ENCODE measurements at places on chromosomes 1 and 21.

- no peak for DNase-seq
These were observed 262.3 kb upstream of the SNX7 start for GRCh38 chr1:98399218-98399617.

GRCh38 chr1:175499595-175500382, 243.6 kb downstream of the TNR start:
- no peak for DNase-seq

DNA sequence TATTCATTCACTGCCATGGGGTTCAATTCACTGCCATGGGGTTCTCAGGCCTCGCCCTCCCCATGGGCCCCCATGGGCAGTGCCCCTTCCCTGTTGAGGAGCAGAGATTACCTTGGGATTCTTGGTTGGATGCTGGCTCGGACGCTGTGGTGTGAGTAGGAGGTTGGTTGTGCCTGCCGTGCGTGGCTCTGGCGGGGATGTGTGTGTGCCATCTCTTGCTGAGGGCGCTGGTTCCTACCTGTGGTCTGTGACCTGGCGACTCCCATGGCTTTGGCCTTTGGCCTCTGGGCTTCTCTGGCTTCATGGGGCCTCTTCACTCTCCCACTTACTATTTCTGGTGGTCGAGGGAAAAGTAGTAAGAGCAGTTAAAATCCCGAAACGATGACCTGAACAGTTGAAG, 42.1 kb downstream of the PCNT start:
- no peak for DNase-seq

- DNase-seq = no peak
These were observed 3.1 kb downstream of the ACADM start for GRCh38 chr1:75727571-75727970.

- peak; percentile 87 for DNase-seq
These were observed 64.9 kb downstream of the RGS13 start for GRCh38 chr1:192700834-192701271.

DNA sequence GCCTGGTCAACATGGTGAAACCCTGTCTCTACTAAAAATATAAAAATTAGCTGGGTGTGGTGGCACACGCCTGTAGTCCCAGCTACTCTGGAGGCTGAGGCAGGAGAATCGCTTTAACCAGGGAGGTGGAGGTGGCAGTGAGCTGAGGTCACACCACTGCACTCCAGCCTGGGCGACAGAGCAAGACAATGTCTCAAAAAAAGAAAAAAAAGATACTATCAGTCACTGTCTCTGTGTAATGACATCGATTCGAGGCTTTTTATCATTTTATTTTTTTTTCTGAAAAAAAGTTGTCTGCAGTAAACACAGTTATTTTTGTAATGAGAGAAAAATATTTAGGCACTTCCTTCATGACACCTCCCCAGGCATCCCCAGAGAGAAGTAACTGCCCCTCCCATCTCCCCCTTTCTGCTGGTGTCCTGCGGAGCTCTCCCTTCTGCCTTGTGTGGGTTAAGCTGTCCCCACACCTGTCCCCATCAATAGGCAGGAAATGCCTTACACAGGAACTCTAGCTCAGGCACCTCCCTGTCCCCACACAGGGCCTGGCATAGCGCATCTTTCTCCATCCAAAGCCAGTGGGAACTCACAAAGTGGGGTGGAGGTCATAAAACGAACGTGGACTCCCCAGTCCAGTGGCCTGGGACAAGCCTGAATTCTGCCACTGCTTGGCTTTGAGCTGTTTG, 132.0 kb downstream of the SYF2 start:
- no peak for DNase-seq

DNA sequence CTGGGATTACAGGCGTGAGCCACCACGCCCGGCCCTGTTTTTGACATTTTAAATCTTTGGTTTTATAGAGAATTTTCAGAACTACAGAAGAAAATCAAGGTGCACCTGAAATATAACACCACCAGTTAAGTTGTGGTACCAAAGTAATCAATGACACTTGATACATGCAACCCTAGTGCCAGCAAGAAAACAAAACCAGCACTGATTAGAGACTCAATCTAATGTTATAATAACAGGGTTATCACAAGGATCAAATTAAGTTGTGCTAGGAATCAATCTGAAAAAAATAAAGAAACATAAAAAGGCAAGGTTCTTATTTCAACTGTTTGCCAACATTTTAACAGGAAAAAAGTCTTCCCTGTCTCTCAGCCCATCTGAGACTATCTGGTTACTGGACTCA, 23.8 kb downstream of the TGFBR3 start:
- DNase-seq = no peak

GRCh38 chr1:78093560-78093959, 47.8 kb downstream of the GIPC2 start:
- no peak for DNase-seq

GRCh38 chr1:67908250-67908936, 75.1 kb upstream of the GNG12 start:
- DNase-seq = no peak

- peak; percentile 52 for DNase-seq
These were observed 21.3 kb upstream of the PRSS38 start for GRCh38 chr1:227793948-227794816.

DNA sequence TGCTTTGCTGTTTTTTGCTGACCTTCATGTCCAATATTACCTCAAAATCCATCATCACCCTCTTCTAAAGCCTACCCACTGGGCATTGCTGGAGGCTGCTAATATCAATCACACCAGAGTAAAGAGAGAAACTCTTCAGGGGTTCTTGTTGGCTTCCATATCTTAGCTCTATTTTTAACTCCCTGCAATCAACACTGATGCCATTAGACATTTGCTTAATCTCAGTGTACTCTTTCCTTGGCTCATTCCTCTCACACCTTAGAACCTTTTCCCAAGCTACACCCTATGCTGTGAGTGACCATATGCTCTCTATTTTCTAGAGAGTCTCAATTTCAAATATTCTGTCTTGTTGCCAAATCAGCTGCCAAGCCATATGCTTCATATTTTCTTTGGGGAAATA, 40.6 kb upstream of the RABGAP1L start:
- DNase-seq = no peak

DNA sequence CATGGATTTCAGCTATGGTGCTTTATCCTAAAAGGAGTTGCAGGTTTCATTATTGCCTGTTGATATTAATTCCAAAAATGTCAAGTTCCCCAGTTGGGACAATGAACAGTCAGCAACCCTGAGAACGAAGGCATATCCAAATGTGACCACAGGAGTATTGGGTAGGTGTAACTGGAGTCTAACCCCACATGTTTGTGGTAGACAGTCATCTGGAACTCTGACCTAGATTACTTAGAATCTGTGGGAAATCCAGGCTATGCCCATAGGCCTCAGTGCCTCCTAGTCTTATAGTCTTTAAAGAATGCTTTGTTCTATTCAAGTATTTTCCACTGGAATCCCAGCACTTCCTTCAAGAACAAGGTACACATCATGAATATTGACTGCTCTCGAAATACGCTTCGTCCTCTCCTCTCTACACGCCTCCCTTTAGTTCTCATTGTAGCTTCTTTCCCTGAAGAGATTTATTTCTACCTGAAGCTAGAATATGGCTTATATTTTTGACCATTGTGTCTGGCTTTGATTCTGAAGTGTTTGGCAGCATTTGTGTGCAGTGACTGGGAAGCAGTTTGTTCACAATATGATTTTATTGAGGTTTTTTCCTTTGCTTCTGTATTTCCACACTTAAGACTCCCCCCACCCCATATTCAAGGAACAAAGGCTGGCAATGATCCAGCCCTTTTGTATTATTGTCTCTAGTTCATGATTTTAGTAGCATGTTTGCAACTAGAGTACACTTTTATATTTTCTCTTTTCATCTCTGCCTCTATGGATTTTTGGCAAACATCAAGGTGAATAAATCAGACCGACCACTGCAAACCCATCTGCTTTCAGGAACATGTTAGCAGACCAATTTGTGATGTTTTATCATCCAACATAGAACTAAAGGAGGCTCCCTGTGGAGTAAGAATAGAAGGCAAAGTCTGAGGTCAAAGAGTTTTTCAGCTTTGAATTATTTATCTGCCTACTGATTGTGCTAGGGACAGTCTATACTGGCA, 178.6 kb downstream of the GPR52 start:
- DNase-seq = peak; percentile 65

DNA sequence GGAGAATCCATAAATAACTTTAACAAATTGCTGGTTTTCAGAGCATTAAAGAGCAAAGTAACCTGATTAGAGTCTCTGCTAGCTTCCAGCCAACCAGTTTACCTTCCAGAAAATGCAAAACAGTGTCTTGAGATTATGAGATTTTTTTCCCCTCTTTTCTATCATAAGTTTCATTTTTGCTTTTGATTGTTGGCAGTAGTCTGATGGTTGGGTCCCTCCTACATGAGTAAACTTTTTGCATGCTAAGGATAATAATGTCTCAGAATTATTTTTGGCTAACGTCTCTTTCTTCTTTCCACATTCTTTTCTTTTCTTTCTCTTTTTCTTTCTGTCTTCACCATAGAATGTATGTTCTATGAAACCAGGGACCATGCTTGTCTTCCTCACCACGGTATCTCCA, 6.3 kb upstream of the ADAMTS5 start:
- no peak for DNase-seq

- no peak for DNase-seq
These were observed 4.7 kb downstream of the PGBD5 start for GRCh38 chr1:230421481-230421880.

- no peak for DNase-seq
These were observed 81.9 kb upstream of the HAO2 start for GRCh38 chr1:119286587-119287181.

GRCh38 chr21:43881283-43881682, 16.3 kb downstream of the AGPAT3 start:
- DNase-seq = no peak

DNA sequence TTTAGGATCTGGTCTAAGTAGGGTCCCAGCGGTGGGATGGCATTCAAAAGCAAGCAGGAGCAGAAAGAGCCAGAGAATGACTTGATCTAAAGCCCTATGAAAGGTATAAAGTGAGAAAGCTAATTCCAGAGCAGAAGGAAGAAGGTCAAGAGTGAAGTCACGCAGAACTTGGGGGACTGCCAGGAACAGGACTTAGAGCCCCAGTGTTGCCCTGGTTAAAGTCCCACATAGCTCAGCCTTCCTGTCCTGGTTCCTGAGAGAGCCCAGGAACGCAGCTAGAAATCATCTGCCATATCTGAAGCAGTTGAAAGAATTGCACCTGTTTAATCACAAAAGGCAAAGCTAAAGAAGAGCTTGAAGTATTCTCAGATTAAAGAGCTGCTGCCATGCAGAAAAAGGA, 160.6 kb upstream of the ATP1B1 start:
- DNase-seq = no peak

- DNase-seq = no peak
These were observed 235.4 kb downstream of the HMCN1 start for GRCh38 chr1:185969524-185969991.

GRCh38 chr1:84122780-84123382, 21.2 kb upstream of the PRKACB start:
- DNase-seq = no peak

DNA sequence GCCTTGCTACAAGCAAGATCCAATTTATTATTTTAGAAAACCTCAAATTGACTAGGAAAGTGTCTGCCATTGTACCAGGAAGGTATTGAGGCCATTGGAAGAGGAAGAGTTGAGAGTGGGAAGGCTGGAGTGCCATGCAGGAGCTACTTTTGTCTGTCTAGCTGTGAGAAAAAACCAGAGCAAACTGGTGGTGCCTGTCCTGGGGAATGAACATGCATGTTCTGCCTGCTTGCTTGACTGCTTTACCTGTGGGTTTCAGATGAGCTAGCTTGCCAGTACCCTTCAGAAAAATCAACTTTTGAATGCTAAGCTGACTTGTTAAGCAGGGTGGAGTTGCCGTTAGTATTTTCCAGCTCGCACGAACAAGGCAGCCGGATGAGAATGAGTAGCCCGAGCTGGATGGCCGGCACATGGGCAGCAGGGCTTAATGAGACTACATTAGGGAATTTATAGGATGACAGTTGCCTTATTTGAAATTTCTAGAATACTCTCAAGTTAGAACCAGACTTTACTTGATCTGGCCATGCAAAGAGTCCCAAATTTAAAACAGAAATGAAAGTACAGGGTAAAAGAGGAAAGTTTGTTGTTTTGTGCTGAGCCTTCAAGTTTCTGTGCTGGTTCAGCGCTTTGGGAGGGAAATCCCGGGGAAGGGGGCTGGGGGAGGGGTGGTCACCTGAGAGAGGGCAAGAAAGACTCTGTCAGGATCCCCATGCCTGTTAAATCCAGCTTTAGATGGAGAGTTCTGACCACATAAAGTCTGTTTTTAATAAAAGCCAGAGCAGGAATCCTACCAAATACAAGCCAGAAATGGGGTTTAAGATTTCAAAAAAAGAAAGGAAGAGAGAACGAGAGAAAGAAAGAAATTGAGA, 29.6 kb upstream of the C1orf105 start:
- DNase-seq = no peak

DNA sequence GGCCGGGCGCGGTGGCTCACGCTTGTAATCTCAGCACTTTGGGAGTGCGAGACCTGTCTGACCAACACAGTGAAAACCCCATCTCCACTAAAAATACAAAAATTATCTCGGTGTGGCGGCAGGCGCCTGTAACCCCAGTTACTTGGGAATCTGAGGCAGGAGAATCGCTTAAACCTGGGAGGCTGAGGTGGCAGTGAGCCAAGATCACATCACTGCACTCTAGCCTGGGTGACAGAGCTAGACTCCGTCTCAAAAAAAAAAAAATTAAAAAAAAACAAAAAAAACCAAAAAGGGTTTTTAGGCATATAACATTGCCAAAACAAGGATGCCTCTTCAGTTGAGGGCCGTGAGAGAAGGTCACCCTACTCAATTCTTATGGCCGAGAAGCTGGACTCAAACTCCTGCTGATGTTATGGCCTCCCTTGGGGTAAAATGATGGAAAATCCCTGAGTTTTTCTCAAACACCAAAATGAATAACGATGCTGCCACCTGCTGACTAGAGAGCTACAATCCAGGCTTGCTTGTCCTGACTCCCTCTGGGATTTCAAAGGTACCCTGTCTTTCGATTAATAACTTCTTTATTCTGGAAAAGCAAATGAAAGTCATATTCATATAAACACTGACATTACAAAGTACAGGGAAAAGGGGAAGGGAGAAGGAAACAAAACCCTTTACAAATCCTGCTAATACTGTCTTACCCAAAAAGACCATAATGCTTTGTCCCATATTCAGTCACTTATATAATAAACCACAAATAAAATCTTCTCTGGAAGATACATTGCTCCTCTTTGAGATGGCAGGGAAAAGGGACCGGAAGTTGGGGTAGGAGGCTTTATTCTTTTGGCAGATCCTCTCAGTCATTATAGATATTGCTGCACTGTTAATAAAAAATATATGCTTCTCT, 10.7 kb downstream of the RAB42 start:
- peak; percentile 49 for DNase-seq

DNA sequence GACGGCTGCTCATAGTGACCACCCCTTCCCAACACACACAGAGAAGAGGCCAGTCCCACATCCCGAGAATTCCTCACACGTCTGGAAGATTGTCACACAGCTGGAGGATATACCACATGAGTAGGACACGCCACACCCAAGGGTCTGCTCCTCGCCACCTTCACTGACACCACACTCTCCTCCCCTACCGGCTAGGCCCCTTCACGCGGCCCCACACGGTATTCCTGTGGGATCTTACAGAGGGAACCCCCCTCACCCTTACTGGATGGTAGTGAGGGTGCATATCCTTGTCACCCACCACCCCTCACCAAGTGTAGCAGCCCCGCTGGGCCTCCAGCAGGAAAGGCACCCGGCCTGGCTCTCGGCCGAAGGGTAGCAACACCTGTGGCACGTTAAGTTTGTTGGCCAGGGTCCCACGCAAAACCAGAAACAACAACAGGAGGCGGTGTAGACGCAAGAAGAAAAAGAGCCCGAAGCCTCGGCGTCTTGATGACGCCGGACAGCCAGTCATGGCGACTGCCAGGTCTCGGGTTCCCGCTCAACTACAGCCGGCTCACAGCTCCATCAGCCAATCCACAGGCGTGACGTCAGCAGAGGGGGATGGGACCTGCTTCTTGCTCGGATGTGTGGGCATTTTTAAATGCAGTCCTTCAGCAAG, at the start of gene NUP210L:
NUP210L (minus strand) TSS at position 540 of the 658 bp plus-strand sequence.
- DNase-seq = no peak

All from non-pigmented ciliary epithelial cell (primary cell).